ENCODE measurements at places on chromosomes 1 and 21. TPM values are rescaled to one million over a fixed set of nuclear protein-coding genes. Genes with fewer than 3 reads are reported as not detected.
A peak's percentile ranks its signal among the peaks of the same experiment; 100 is the strongest.

Gene PCAT6
- total RNA-seq: 4.1 TPM

Gene SH2D2A
- total RNA-seq: not detected

Gene ANGPTL3
- total RNA-seq: not detected

Gene PFKFB2
- total RNA-seq: 38.7 TPM

Gene SYT6
- total RNA-seq: not detected

Gene RNF186
- not detected for total RNA-seq

Gene SPRR2G
- total RNA-seq: not detected

Gene DYNLT4
- not detected for total RNA-seq

Gene CYYR1
- total RNA-seq: 5.2 TPM

Gene KRTAP7-1
- not detected for total RNA-seq

Gene LGR6
- 0.50 TPM for total RNA-seq

Gene TMEM269
- 0.48 TPM for total RNA-seq

Gene MAB21L3
- 1.0 TPM for total RNA-seq

Gene PCSK9
- total RNA-seq: 75.0 TPM

Gene CELA3B
- total RNA-seq: not detected

Gene PDC
- total RNA-seq: not detected

Gene TNFRSF4
- total RNA-seq: 0.35 TPM

- DNase-seq: no peak
Measured at GRCh38 chr1:9844756-9845155, 21.0 kb upstream of the CLSTN1 start.

DNA sequence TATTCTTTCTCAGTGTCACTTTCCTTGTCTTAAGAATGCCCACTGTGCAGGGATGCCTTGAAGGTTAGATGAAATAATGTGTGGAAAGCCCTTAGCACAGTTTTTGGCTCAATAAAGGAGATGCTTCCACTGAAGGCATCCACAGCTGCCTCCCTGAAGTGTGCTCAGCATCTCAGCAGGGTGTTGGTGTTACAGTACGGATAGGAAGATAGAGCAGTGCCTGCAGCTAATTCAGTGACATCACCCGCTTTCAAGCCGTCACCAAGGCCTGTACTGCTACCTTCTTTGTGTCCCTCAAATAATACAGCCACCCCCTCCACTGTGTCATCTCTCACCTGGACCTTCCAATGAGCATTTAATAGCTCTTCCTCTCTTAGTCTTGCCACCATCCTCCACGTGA lies 59.0 kb downstream of the NDUFS5 start:
- DNase-seq: no peak

DNA sequence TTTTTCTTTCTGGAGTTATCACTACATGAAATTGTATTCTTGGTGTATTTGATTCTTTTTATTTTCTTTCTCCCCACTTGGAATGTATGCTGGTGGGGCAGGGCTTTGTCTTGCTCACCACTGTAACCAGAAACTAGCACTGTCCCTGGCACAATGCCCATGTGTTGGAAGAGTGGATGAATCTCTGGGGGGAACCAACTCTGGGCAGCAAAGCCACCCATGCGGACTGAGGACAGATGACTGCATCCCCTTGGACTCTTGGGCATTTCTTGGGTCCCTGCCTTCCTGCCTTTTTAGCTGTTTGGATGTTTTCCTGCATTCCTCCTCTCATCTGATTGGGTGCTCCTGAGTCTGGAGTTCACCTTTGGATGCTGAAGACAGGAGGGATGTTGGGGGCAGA lies 6.1 kb downstream of the CYP4B1 start:
- DNase-seq: no peak

- DNase-seq: no peak
Measured at GRCh38 chr1:228974273-228974672, 239.0 kb downstream of the RHOU start.

- DNase-seq: no peak
Measured at GRCh38 chr1:161805399-161806197, 39.5 kb downstream of the ATF6 start.

- DNase-seq: no peak
Measured at GRCh38 chr1:201181726-201182125, 8.9 kb upstream of the IGFN1 start.

- no peak for DNase-seq
Measured at GRCh38 chr21:19256934-19257660, 853.5 kb upstream of the TMPRSS15 start.

- DNase-seq: peak; percentile 54
Measured at GRCh38 chr1:24888971-24889676, 41.0 kb downstream of the RUNX3 start.

GRCh38 chr1:236853921-236854604 lies 59.0 kb downstream of the MTR start:
- no peak for DNase-seq

DNA sequence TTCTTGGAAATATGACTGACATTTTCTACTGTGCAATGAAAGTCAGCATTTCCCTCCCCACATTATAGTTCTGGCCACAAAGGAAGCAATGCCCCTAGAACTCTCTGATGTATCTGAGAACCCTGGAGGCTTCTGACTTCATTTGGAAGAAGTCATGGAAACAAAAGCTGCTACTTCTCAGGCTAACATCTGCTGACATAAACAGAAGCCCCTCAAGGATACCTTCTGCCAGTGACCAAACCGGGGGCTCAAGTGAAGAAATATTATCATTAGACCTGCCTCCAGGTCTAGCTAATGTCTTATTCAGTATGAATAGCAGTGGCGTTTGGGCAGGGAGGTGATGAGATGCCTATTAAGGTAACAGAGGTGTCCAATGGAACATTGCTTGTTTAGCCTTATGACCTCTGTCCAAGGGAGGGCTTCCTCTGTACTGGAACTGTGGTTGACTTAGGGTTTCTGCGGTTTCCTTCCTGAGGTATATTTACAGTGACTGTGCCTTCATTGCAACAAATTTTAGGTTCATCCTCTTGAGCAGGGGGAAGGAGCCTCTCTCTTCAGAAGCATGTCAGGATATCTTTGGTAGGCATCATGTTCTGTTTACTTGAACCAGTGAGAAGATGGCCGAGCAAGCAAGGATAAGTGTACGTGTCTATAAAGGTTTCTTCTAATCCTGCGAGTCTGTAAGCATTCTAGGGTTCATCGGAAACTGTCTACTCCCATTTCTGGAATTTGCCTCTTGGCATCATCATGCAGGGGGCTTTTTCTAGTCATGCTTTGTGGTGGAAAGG lies 161.7 kb downstream of the PBX1 start:
- no peak for DNase-seq

GRCh38 chr1:236623371-236624166 lies 19.3 kb upstream of the HEATR1 start:
- peak; percentile 17 for DNase-seq

- DNase-seq: peak; percentile 24
Measured at GRCh38 chr1:171219346-171220080, 28.8 kb upstream of the FMO1 start.

- no peak for DNase-seq
Measured at GRCh38 chr1:6464514-6464836, 1.5 kb downstream of the TNFRSF25 start.

GRCh38 chr21:15219894-15220293 lies 155.1 kb upstream of the NRIP1 start:
- DNase-seq: no peak

- no peak for DNase-seq
Measured at GRCh38 chr1:100627936-100628335, 90.0 kb downstream of the GPR88 start.

GRCh38 chr1:244104309-244105060 lies 53.4 kb downstream of the ZBTB18 start:
- DNase-seq: peak; percentile 37

GRCh38 chr1:176847052-176847451 lies 317.5 kb downstream of the ASTN1 start:
- no peak for DNase-seq

DNA sequence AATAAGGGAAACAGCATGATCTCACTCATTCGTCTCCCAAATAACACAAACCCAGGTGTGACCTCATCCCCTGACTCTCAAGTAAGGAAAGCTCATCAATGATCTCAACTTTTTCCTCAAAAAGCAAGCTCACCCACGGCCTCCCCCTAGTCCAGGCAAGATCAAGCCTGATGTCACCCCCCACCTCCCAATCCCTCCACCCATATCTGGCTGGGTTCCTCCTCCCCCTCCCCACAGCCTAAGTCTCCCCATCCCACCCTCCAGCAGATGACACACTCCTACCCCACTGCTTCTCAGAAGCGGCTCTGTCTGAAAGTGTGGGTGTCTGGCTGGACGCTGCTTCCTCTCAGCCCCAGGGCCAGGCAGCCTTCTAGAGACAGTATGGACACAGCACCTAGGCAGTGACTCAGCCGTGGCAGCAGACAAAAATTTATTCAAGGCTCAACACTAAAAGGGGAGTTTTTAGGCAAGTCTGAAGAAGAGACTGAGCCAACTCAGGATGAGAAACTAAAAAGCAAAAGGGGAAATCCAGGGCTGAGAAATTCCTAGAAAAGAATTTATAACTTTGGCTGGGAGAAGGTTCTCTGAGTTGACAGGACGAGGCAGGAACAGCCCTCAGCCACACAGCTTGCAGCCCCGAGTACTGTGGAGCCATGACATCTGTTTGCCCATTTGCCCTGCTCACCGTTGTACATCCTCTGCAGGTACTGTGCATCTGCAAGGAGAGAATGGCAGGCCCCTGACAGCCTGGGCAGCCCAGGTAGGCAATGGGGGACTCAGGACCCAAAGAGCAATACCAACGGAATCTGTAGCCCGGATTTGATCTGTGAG lies 81.6 kb upstream of the LRRC8D start:
- DNase-seq: peak; percentile 91

- DNase-seq: peak; percentile 36
Measured at GRCh38 chr1:85290826-85291225, 14.4 kb upstream of the BCL10 start.

- DNase-seq: peak; percentile 71
Measured at GRCh38 chr1:40185951-40186864, 25.0 kb downstream of the RLF start.

GRCh38 chr1:28066393-28067154 lies 21.8 kb downstream of the EYA3 start:
- no peak for DNase-seq

GRCh38 chr1:1181938-1182410 lies 8.3 kb downstream of the TTLL10 start:
- DNase-seq: no peak

DNA sequence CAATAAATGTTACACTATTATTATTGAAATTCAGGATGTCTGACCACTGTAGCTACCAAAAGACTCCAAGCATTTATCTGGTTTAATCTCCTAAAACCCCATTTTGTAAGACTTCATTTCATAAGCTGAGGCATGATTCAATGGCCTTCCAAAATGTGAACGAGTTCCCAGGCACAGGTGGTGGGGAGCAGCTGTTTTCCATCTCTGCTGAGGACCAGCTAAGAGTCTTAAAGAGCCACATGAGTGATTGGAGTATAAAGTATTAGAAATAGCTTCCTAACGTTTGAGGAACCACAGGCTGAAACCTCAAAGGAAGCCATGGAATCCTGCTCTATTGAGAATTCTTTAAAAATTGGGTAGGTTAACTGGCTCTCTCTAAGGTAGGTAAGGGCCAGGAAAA lies 44.9 kb downstream of the SEC16B start:
- no peak for DNase-seq

DNA sequence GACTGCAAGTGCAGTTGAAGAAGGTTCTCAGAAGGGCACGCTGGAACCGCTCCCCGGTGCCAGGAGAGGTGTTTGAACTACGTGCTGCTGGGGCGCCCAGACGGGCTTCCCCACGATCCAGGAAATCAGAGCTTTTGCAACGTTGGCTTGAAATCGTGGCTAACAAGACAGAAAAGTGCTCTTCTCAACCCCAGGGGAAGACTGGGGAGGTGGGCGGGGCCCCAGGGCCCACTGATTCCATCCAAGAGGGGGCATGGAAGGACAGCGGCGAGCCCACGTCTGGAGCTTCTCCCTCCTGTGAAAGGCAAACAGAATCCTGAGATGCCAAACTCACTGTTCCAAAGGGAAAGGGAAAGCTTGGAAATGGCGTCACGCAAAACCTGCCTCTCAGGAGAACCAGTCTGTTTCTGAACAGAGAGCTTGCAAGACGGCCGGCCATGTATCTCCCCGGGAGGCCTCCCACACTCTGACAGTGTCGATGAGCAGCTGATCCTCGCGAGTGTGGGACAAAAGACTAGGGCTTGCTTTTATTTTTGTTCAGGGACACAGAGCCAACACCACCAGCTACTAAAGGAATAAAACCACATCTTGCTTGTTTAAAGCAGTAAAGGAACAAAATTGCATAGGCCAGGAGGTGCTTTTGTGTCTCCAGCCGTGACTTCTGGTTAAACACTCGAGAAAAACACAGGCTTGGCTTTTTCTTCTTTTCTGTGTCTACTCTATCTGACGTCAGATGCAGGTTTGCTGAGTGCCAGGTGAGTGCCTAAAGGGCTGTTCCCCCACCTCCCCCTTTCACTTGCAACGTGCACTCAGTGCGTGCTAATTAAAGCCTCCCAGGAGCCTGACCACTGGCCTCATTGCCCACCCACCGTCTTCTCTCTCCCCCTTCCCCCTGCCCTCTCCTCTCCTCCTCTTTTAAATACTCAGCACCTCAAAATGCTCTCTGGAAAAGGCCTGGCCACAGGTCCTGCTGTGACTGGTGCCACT lies 41.5 kb downstream of the LRRC3 start:
- no peak for DNase-seq

DNA sequence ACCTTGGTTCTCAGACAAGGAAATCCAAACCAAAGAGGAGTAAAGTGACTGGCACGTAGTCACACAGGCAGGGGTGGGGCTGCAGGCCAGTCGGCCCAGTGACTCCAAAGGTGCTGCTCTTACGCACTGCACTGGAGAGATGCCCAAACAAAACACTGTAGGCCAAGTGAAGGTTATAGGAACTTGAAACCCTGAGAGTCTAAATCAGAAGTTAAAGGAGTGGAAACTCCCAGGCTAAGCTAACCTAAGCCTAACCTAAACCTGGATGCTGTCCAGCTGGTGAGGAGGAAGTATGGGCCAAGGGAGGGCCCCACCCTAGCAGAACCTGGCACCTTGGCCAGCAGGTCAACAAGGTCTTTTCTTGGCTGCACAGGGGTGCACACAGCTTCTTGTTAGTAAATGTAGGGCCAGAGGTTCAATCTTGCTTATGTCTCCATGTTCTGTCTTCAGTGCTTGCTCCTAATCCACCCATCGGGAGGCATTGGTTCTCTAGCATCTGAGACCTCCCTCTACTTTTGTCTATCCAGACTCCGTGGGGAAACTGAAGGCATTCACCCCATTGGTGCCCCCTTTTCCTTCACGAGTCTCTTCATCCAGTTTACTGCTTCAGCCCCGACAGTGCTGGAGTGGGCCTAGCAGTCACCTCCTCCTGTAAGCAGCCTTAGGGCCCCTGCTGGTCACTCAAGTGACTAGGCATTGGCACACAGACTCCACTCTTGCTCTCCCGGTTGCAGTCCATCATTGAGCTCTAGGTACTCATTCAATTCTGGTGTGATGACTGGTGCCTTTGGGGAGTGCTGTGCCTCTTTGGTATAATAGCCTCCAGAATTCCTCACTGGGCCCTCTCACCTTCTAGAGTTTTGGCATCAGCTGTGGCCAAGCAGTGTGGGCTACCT lies 12.9 kb upstream of the TMEM125 start:
- DNase-seq: no peak
